ENCODE measurements at places on chromosomes 2 and 18.

- DNase-seq: no peak
Measured at GRCh38 chr2:120042359-120042758, 29.5 kb downstream of the EPB41L5 start.

GRCh38 chr2:164841719-164842623 is at the start of gene COBLL1:
TSS of gene COBLL1 (minus strand) at chr2:164841823. CDS start at chr2:164841196, 627 bp downstream.
- peak; percentile 12 for DNase-seq

DNA sequence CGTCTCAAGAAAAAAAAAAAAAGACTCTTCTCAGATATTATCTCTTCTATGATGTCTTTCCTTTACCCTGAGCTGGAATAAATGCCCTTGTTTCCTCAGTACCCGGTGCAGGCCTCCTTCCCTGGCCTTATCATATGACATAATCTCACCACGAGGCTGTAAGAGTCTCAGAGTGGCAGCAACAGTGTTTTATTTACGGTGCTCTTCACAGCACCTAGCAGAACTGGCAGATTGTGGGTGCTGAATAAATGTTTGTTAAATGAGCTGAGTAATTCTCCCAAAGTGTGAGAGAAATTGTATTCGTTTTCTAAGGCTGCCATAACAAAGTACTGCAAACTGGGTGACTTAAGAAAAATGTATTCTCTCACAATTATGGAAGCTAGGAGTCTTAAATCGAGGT is 82.8 kb upstream of the CD28 start:
- no peak for DNase-seq

- DNase-seq: no peak
Measured at GRCh38 chr2:208375491-208376068, 31.0 kb upstream of the PTH2R start.

GRCh38 chr2:30436859-30437435 is 10.1 kb upstream of the LCLAT1 start:
- no peak for DNase-seq

- DNase-seq: no peak
Measured at GRCh38 chr18:21686282-21687105, 18.1 kb downstream of the ABHD3 start.

DNA sequence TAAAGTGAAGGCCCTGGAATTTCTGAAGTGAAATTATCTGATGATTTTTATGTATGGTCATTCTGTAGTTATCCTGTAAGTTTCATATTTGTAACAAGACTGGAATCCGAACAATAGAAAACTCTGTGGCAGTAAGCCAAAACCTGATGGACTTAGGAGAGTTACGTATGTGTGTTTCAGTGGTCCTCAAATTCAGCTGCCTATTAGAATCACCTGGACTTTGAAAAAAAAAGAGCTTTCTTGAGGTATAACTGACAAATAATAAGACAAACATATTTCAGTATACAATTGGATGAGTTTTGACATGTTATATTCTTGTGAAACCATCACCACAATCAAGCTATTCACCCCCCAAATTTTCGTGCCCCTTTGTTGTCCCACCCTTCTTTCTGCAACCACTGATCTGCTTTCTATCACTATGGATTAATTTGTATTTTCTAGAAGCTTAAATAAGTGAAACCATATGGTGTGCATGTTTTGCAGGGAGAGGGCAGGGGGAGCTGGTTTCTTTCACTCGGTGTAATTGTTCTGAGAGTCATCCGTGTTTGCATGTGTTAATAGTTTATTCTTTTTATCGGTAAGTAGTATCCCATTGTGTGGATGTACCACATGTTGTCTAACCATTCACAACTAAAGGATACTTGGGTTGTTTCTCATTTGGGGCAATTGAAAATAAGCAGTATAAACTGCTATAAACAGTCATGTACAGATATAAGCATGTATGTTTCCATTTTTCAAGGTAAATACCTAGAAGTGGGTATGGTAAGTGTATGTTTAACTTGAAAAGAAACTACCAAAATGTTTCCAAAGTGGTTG is 50.2 kb upstream of the EML4 start:
- no peak for DNase-seq

GRCh38 chr2:29226375-29226774 is 111.2 kb downstream of the CLIP4 start:
- DNase-seq: no peak

All from immature natural killer cell (primary cell).